Stimulated activated CD4-positive, alpha-beta T cell treated with anti-CD3 and anti-CD28 coated beads, Interleukin-4, amount 100 ng/mL, for 24 hours (primary cell): ENCODE measurements at places on chromosomes 1 and 21.
A peak's percentile ranks its signal among the peaks of the same experiment; 100 is the strongest.

- DNase-seq, result peak; percentile 86
Observed at GRCh38 chr1:38029685-38030511, 16.7 kb downstream of the POU3F1 start.

DNA sequence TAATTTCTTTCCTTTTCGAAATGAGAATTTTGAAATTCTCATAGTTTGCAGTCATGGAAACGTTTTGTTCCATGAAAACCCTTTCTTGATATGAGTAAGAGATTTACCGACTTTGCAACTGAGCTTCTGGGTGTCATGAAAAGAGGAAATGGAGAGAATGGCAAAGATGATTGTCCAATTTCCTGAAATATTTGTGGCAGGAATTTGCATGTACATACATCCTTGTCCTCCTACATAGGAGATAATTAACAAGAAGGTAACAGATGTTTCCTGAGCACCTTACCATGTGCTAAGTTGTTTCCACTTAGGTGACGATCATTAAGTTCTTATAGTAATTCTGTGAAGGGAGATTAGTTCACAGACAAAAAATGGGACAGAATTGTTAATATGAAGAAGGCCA lies 170.7 kb downstream of the NEGR1 start:
- DNase-seq, result no peak

- no peak for DNase-seq
Observed at GRCh38 chr1:205398586-205398985, 23.3 kb downstream of the LEMD1 start.

DNA sequence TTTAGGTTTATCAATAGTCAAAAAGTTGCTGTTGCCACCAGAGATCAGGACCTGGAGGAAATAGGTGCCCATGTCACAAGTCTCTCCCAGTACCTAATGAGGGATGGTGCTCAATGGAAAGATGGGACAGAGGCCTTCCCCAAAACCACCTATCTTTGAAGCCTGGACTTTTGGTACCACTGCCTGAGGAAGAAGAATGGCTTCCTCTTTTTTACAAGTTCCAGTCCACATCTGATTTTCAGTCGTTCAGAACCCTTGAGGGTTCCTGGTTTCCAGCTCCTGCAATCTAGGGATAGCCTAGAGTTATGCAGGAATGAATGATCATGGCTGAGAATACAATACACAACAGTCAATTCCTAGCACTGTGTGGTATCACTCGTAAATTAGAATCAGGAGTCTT lies 5.7 kb downstream of the CATSPERE start:
- no peak for DNase-seq

DNA sequence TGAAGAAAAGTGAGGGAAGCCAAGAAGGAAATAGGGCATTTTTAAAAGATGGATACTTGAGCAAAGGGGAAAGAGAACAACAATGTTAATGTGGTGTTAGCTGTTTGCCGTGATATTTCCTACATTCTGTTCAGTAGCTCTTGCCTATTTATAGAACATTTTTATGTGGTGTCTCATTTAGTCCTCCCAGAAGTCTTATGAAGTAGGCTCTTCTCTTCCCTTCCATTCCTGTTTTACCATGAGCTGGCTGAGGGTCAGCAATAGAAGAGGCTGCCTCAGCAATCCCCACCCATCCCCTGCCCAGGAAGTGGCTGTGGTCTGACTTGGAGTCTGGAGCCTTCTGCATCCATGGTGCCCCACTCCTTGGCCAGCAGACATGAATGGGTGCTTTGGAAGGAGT lies 60.1 kb downstream of the KIAA0040 start:
- no peak for DNase-seq

GRCh38 chr21:42614811-42615351 lies 38.5 kb upstream of the PDE9A start:
- peak; percentile 52 for DNase-seq
